Activated naive CD4-positive, alpha-beta T cell treated with Interleukin-2 at 50 U/mL for 16 hours (primary cell): ENCODE measurements at places on chromosomes 1 and 21.

DNA sequence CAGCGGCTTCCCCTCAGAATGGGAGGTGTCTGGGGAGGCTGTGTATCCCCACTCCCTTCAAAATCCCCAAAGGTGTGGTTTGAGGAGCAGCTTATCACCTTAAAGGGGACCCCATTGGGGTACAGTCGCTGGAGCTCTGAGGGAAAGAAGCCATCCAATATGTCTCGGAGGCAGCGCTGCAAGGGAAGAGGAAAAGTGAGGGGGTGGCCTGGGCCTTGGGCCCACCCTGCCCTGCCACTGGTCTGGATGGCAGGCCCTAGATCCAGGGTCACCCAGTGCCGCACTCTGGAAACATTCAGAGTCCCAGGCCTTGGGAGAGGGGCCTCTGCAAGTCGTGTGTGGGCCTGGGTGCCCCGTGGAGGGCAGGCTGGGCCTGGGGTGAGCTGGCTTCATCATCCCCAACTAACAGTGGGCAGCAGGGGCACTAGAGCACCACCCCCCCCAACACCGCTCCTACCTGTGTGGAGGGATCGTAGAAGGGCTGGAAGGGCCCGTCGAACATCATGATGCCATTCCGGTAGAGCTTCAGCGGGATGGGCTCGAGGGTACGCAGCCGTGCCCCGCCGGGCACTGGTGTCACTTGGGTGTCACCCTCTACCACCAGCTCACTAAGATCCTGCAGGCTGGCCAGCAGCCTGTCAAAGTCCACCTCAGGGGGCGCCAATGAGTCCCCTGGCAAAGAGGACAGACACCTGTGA, 5.6 kb downstream of the SH3BGRL3 start:
- peak; percentile 60 for DNase-seq

GRCh38 chr1:182095946-182096345, 34.4 kb upstream of the ZNF648 start:
- DNase-seq: no peak

- DNase-seq: no peak
These were observed 189.8 kb downstream of the GRIK1 start for GRCh38 chr21:29749957-29750356.

DNA sequence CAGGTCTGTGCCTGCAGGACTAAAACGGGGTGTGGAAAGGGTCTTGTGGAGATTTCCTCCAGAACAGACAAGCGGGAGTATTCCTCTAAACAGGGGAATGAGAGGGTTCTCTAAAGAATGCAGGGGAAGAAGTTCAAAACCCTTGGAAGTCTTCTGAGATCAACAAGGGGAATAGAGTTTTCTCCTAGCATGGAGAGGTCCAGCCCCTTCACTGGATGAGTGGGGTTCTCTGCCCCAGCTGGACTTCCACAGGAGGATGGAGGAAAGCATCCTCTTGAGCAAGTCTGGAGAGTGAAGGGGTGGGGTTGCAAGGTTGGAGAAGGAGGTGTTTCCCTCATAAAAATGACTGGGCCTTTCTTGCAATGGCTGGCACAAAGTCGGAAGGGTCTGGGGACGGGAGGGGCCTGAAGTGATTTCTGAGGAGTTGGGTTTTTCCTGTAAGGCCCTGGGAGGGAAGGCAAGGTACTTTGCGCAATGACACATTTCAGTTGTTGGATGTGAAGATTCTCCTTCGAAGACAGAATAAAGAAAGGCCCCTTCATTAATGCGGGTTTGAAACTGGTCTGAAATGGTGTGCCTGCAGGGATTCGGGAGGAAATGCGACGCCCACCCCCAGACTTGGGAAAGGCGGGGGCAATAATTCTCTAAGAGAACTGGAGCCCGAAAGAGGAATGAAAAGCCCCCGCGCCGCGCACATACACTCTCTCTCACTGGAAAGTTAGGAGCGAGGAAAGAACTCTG, 884 bp downstream of the SPATA6 start:
- no peak for DNase-seq

DNA sequence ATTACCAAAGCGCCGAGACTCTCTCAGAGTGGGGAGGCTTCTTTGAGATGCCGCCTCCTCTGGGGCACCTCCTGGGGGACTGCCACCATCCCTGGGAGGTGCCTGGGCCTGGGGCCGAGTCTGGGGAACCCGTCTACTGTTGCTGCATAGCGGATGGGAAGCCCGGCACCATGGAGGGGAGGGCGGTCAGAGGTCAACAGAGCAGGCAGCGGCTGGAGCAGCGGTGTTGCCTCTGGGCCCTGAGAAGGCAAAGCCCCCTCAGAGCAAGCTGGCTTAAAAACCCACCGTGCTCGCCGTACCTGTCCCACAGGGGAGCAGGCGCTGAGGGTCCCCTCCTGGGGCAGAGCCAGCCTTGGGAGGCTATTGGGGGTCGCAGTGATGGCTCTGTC, 62.0 kb downstream of the ARHGEF16 start:
- DNase-seq: no peak

- no peak for DNase-seq
These were observed 7.3 kb upstream of the ANKRD13C start for GRCh38 chr1:70361727-70362398.

DNA sequence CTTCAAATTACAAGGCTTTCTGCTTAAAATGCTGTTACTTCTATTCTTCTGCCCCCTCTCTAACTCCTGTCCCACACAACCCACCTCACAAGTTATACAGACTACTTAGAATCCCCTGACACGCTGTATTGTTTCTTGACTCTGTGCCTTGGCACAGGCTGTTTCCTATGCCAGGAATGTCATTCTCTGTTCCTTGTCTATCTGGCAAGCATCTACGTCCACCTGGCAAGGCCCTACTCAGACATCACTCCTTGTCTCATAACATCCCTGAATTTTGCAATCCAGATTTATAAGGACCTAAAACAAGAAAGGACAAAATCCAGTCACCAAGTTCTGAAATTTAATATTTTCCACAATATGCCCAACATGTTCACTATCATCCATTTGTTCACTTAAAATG, 182.0 kb upstream of the CHRM3 start:
- DNase-seq: no peak

DNA sequence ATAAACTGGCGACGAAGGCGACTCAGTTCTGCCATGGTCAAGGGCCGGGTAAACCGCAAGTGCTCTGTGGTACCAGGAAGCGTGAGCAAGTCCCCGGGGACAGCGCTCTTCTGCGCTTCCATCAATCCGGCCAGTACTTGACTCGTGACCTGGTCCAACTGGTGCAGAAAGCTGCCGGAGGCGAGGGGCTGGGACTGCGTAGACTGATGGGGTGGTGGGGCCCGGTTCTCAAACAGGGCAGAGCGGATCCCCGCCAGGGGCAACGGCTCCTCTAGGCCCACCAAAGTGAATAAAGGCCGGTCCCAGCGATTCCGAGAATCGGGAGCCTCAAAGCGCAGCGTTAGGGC, 852 bp downstream of the KTI12 start:
- DNase-seq: peak; percentile 11
